ENCODE measurements at places on chromosomes 2 and 18. TPM values are rescaled to one million over a fixed set of nuclear protein-coding genes. Genes with fewer than 3 reads are reported as not detected.

ADGRF3 gene
- 0.10 TPM for polyA plus RNA-seq

APLF gene
- 1.1 TPM for polyA plus RNA-seq

TNFAIP6 gene
- polyA plus RNA-seq, result 0.58 TPM

RNASEH1 gene
- 34.4 TPM for polyA plus RNA-seq

REV1 gene
- 15.9 TPM for polyA plus RNA-seq

SLC14A1 gene
- polyA plus RNA-seq, result 2.4 TPM

C2orf81 gene
- polyA plus RNA-seq, result 1.2 TPM

C2orf15 gene
- polyA plus RNA-seq, result 0.25 TPM

ST8SIA5 gene
- polyA plus RNA-seq, result 0.08 TPM

SULT1C2 gene
- not detected for polyA plus RNA-seq

KYNU gene
- not detected for polyA plus RNA-seq

PIEZO2 gene
- not detected for polyA plus RNA-seq

DLGAP1 gene
- not detected for polyA plus RNA-seq
